ENCODE measurements at places on chromosomes 2 and 18. TPM values are rescaled to one million over a fixed set of nuclear protein-coding genes. Genes with fewer than 3 reads are reported as not detected.

The CRYGC gene
- total RNA-seq, result not detected

The STPG4 gene
- not detected for total RNA-seq

The SGPP2 gene
- 19.8 TPM for total RNA-seq

The CNTNAP5 gene
- total RNA-seq, result not detected

The BZW1 gene
- 273 TPM for total RNA-seq

The SERPINB10 gene
- total RNA-seq, result 21.6 TPM

The NAGK gene
- total RNA-seq, result 135 TPM

The ASB18 gene
- not detected for total RNA-seq

The RPRM gene
- total RNA-seq, result not detected

The SERPINB3 gene
- not detected for total RNA-seq

The IL36A gene
- not detected for total RNA-seq

DNA sequence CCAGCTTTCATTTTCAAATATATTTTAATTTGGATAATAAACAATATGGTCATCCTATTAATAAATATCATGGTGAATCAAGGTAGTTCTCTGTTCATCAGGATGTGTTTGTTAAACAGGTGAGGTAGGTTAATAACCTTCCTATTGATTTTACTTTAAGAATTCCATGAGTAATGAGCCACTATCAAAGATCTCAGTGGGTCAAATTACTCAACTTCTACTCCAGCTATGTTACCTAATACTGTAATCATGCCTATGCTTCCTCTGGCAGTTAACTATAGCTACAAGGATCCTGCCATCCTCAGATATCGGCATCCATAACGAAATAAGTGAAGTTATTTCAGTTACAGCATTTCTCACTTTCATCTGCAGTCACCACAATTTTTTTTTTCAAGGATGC lies 289.6 kb upstream of the SLC8A1 start:
- DNase-seq, result no peak

DNA sequence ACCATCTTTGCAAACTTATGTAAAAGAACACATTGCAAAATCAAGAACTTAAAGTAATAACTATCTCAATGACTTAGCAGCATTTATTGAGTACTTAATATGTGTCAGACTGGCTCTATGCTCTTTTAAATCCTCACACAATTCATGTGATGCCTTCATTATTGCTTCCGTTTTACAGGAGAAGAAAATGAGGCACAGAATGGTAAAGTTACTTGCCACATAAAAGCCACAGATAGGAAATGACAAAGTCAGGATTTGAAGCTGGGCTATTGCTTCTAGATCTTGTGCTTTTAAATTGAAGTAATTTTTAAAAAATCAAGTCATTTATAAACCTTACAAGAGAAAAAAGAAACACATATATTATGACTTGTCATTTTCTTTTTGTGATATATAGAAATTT lies 174.2 kb downstream of the WDR7 start:
- no peak for DNase-seq

GRCh38 chr2:7693246-7694075 lies 776.2 kb downstream of the RNF144A start:
- no peak for DNase-seq

- no peak for DNase-seq
These were observed at the start of gene SH3BP4 for GRCh38 chr2:234951664-234952269. TSS of gene SH3BP4 (plus strand) at chr2:234952017. CDS start at chr2:235035003, 82,986 bp downstream.

DNA sequence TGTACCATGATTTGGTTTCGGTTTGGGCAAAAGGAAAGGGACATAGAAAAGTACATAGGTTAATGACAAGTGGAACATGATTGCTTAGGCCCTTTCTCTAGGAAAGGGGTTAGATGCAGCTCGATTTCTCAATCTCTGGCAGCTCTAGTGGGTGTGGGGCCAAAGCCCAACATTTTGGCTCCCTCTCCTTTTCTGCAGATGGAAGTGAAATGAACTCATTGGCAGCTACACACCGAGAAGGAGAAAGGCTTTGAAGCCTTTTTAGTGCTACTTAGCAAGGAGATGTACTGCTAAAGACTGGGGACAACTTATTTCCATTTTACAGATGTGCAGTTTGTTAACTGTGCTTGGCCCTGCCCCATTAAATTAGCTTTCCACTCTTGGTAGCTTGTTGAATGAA lies 93.8 kb downstream of the LYPD6B start:
- DNase-seq, result no peak

DNA sequence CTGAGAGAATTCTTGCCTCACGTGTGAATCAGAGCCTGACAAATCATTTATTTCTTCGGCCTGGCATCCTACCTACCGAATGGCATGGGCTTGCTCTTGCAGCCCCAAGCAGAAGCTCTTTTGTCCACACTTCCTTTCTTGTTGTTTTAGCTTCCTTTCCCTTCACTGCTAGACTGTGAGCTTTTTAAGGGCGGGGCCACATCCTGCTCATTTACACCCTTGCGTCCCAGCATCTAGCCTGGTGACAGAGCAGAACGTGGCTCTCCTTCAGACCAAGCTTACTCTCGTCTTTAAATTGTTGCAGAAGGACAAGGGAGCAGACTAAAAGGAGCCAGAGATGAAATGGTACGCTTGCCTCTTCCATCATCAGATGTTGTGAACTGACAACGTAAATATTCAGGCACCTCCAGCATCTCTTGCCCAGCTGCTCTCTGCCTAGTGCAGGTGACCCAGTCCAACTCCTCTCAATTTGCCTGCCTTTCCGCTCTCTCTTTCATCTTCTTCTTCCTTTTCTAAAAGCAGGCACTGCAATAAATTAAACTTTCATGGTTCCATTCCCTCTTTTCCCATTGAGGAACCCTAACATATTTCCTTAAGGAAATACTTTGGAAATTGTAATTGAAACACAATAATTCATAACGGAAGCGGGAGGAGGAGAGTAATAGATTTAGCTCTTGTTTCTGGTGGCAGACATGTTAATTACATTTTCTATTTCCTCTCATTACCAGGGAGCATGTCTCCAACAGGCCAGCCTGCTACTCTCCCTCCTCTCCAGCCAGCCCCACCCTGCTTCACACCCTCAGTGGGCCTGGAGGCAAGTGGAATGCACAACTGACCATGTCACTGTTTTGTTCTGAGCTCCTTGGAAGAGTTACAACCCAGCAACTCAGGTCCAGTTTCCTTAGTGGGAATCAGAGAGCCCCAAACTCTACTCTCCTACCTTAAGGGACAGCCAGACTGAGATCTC lies 228.1 kb upstream of the TRIB2 start:
- no peak for DNase-seq

- no peak for DNase-seq
These were observed 71.6 kb upstream of the ACAA2 start for GRCh38 chr18:49884959-49885358.

GRCh38 chr2:237943395-237944094 lies 23.3 kb upstream of the UBE2F start:
- no peak for DNase-seq

GRCh38 chr2:5696404-5696944 lies 4.3 kb downstream of the SOX11 start:
- DNase-seq, result no peak

- DNase-seq, result no peak
These were observed 124.1 kb downstream of the METTL8 start for GRCh38 chr2:171309455-171310286.

GRCh38 chr2:169275696-169276444 lies 86.5 kb downstream of the LRP2 start:
- DNase-seq, result no peak

- no peak for DNase-seq
These were observed 42.8 kb upstream of the COL3A1 start for GRCh38 chr2:188931361-188931760.

GRCh38 chr2:16570516-16570915 lies 95.1 kb downstream of the CYRIA start:
- no peak for DNase-seq

- DNase-seq, result no peak
These were observed 28.9 kb upstream of the LPIN2 start for GRCh38 chr18:3041843-3042242.

- DNase-seq, result no peak
These were observed 101.6 kb upstream of the TEX51 start for GRCh38 chr2:126796931-126797621.
